Hippocampal formation (tissue), 2 donors: ENCODE measurements at places on chromosomes 5 and 9.

GRCh38 chr5:169022718-169023117 is 278.2 kb downstream of the SLIT3 start:
- no peak for DNase-seq

GRCh38 chr9:132651259-132651658 is 18.5 kb downstream of the DDX31 start:
- no peak for DNase-seq

- DNase-seq = no peak
These were observed 132.2 kb downstream of the ZNF354C start for GRCh38 chr5:179192185-179192890.

DNA sequence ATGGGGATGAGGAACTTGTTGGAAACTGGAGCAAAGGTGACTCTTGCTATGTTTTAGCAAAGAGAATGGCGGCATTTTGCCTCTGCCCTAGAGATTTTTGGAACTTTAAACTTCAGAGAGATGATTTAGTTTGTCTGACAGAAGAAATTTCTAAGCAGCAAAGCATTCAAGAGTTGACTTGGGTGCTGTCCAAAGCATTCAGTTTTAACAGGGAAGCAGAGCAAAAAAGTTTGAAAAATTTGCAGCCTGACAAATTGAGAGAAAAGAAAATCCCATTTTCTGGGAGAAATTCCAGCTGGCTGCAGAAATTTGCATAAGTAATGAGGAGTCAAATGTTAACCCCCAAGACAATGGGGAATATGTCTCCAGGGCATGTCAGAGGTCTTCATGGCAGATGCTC is 682.3 kb upstream of the ST8SIA4 start:
- no peak for DNase-seq

DNA sequence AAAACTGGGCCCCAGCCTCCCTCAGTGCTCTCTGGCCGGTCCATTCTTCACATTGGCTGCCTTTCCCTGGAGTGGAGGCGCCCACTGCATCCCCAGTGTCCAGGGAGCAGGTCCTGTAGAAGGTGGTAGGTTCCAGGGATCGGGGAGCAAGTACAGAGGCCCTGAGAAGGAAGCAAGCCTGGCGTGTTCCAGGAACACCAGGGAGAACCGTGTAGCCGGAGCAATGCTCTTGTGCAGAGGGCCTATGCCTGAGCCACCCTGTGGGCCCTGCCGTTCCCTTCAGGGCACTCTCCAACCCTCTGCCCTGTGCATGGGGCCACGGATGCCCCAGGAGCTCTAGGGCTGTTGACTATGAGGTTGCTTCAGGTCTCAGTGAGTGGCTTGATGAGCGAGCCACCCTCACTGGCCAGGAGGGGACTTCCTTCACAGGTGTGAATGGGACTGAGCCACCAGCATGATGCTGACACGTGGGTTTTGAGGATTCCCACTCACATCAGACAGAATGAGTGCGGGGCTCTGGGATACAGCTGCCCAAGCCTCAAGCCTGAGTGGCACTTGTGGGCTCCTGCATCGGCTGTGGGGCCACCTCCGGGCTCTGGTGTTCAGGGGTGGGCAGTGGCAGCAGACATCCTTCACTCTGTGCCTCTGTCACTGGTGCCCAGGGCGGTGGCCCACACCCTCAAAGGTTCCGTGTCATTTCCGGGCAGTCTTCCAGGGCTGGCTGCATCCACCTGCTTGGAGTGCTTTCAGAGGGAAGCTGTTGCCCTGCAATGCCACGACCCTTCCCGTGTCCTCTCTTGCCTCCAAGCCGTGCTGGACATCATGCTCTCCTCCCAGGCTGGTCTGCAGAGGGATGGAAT is 54.4 kb downstream of the ADAMTS2 start:
- DNase-seq = no peak

DNA sequence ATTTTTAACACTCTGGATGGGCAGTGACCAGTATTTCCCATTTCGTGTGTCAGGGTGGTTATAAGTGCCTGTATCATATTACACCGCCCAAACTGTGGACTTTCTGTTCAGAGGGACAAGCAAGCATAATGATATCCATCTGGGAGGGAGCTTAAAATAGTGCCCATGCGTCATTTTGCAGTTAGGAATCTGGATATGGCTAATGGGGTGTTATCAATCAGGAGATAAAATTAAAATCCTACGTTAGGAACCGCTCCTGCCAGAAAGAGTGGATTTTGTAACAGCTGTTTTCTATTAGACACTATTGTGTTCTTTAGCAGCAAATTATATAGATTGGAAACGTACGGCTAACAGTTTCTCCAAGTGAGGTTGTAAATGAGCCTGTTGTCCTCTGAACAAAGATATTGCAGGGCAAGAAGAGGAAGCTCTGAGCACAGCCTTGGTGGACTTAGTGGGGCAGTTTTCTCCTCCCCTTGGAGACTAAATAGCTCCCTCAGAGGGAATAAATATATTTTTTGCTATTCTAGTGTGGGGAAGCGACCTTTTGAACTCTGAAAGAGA is 160.4 kb downstream of the SPATA31D1 start:
- no peak for DNase-seq
